Coronary artery (tissue), 2 donors: ENCODE measurements at places on chromosomes 7 and 10.

- no peak for DNase-seq
These were observed 113.3 kb downstream of the EBF3 start for GRCh38 chr10:129850790-129851189.

GRCh38 chr10:7583626-7584025 is 83.1 kb downstream of the ITIH5 start:
- no peak for DNase-seq

- DNase-seq: no peak
These were observed 1.8 kb upstream of the DUSP5 start for GRCh38 chr10:110495731-110496552.

GRCh38 chr7:132063800-132064199 is 507.4 kb upstream of the PODXL start:
- DNase-seq: peak; percentile 54

DNA sequence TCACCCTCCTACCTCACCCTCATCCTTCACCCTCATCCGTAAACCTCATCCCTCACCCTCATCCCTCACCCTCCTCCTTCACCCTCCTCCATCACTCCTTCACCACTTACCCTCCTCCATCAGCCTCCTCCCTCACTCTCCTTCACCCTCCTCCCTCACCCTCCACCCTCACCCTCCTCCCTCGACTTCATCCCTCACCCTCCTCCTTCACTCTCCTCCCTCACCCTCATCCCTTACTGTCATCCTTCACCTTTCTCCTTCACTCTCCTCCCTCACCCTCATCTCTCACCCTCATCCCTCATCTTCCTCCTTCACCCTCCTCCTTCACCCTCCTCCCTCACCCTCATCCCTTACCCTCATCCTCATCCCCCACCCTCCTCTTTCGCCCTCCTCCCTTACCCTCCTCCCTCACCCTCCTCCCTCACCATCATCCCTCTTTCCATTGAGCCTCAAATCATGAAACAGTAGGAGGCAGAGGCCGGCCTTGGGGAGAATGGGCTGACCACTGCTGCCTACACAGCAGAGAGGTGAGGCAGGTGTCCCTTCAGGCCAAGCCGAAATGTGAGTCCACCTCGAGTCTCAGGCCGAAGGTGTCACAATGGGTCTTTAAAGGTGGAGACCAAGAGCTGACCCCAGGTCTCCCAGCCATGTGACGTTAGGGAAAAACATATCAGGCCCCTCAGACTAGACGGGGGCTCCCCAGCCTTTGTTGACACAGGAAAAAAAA is 53.0 kb downstream of the PDGFA start:
- DNase-seq: no peak

DNA sequence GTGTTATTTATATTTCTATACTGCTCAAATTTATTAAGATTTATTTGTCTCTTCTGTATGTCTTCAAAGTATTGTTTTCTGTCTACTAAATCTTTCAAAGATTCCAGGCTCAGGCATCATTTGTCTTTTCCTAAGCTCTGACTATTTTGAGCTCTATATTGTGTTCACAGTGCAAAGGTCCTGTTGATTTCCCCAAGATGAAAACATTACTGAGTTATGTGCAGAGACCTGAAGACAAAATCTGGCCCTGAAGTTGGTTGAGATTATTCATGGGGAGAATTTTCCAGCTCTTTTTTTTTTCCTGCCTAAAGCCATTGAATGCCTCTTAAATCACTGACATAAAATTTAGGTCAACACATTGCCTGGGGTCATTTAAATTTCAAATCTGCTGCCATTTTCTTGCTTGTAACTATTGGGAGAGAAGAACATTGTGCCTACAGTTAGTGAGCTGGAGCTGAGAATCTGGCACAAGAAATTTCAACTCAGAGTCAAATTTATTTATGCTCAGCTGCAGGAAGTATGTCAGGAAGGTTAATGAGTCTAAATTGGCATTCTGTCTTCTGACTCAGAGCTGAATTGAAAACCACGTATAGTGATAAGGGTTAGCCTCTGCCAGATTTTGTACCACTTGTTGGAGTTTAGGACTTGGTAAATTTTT is 31.6 kb downstream of the CSTF2T start:
- DNase-seq: no peak

- DNase-seq: no peak
These were observed 48.4 kb upstream of the FZD8 start for GRCh38 chr10:35690534-35690933.

- DNase-seq: no peak
These were observed 20.0 kb downstream of the XPNPEP1 start for GRCh38 chr10:109902992-109903947.

- peak; percentile 58 for DNase-seq
These were observed 13.0 kb upstream of the SCART1 start for GRCh38 chr10:133440633-133441285.

GRCh38 chr7:17946591-17946990 is 6.3 kb upstream of the SNX13 start:
- no peak for DNase-seq

GRCh38 chr7:98137826-98138151 is 31.1 kb downstream of the LMTK2 start:
- no peak for DNase-seq

DNA sequence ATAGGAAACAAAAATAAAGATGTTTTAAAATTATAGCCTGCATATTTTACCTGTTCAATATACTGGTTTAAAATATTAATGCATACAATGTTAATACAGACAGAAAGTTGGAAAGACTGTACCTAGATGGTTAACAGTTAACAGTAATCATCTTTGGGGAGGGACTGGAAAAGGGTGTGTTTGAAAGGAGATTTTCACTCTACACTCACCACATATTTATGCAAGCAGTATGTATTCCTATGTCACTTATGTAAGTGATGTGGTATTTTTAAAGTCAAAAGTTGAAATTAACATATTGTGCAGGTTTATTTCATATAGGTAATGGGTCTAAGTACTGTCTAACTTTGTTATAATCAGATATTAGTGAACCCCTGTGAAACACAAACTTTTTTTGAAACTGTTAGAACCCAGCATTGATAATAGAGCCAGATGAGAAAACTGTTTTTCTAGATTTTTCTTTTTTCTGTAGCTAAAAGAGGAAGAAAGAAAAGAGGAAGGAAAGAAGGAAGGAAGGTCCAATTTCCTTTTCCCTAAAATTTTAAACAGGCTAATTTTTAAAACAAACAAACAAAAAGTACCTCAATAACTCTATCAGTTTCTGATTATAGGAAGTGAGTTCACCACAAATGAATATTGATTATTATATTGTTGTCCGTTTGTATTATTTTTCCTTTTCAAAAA is 9.0 kb upstream of the STARD3NL start:
- no peak for DNase-seq
